ENCODE measurements at places on chromosomes 2 and 18.

- DNase-seq = no peak
These were observed 284.5 kb downstream of the SS18 start for GRCh38 chr18:25805939-25806338.

DNA sequence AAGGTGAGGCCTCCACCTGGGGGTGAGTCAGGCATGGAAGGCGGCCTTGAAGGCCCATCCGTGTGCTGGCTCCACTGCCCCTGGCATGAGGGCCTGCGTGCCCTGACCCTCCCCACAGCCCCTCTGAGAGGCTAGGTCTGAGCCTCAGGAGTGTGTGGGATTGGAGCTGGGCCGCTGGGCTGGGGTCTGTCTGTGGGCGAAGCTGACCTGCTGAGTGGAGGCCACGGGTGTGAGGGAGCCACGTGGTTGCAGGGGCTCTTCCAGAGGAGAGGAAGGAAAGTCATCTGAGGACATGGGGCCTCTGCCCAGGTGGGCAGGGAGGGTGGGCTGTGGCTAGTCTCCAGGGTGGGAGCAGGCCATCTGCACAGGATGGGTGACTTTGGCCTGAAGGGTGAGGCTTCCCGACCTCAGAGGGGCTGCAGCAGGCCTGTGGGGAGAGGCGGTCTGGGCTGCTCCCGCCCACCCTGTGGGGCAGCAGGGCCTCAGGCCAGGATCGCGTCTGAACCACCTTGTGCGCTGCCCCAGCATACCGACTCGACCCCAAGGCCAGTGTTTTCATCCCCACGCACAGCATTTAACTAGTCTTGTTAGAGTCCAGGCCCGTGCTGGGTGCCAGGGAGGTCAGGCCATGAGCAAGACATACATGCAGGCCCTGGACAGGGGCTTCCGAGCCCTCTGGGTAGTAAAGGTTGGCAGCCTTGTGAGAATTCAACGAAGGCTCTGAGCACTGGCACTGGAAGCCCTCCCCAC is 11.2 kb downstream of the ARHGEF4 start:
- no peak for DNase-seq

DNA sequence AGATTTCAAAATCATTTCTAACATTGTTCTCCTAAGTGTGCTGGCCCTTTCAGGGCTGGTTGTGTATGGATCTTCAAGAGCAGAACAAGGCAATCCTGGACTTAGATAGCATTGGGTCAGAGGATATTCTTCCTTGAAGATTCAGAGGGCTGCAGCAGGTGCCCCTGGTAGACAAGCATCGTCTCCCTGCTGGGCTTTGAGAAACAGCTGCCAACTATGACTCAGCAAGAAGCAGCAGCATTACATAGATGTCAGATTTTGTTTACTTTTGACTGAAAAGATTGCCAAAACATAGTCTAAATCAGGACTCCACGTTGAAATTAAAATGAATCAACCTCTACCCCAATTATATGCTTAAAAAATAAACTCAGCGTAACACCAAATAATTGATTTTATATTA is 618.8 kb downstream of the SOCS6 start:
- no peak for DNase-seq

DNA sequence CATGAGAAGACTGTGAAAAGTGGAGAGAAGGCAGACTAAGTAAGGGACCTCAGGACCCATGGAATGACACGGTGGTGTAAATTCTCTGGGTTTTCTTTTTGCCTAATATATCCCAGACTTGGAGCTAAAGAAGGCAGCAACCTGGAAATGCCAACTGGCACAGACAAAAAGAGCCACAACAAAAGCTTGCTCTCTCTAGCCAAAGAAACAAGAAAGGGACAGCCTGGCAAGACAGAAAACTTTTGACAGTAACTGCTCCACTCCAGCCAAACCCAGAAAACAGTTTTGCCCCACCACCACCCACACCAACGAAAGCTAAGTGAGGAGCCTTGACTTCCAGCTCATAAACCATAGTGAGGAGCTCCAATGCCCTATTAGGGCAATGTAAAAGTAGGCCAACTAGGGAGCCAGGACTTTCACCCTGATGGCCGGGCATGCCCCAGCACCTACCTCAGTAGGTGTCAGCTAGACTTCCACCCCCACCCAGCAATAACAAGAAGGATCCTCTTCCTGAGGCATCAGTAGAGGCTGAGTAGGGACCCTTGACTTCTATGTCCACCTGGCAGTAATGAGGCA is 35.5 kb downstream of the PELI1 start:
- no peak for DNase-seq

- DNase-seq = no peak
These were observed 19.7 kb upstream of the SH3RF3 start for GRCh38 chr2:109109342-109109741.

DNA sequence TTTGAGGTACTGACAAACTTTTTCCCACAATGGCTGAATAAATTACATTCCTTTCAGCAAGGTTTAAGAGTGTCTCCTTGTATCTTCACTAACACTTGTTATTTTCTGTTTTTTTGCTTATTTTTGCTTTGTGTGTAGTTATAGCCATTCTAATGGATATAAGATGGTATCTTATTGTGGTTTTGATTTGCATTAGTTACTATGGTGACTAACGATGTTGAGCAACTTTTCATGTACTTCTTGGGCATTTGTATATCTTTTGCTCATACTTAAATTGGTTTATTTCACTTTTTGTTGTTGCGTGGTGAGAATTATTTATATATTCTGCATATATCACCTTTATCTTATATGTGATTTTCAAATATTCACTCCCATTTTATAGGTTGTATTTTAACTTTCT is 79.9 kb upstream of the FSIP2 start:
- DNase-seq = no peak

GRCh38 chr2:73418343-73418742 is 32.7 kb downstream of the ALMS1 start:
- no peak for DNase-seq
